ENCODE measurements at places on chromosomes 5 and 9.

- DNase-seq = no peak
These were observed 3.3 kb downstream of the CYFIP2 start for GRCh38 chr5:157269165-157269671.

DNA sequence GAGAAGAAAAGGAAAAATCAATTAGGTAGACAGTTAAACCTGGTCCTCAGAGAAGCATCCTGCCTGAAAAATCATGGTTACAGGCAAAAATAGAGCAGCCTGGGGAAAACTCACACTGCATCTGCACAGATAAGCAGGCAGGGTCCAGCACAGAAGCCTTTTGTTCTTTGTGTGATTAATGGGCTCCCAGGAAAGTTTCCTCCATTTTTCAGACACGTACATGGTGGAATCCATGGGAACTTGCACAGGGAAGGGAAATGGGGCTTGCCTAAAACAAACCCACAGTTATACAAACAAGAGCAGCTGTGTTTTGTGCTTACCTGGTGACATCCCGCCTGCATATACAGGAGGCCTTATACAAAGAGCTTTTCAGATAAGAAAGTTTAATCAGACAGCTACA lies 243.9 kb upstream of the ATP10B start:
- DNase-seq = no peak

DNA sequence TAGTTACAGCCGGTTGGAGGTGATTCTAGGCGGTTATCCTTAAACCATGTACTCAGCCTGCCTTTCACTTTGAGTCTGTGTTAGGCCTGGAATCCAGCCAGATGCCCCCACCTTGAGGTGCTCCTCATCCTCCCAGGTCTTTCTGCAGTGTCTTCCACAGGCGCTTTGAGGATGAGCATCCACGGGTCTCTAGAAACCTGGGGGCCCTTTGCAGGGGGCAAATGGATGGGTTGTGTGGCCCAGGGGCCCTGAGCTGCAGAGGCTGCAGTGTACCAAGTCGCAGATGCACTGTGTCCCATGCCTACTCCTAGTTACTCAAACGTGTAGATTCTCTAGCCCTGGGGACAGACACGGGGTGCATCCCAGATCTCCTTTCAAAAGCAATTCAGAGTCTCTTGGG lies 242.1 kb upstream of the IRX1 start:
- DNase-seq = no peak

DNA sequence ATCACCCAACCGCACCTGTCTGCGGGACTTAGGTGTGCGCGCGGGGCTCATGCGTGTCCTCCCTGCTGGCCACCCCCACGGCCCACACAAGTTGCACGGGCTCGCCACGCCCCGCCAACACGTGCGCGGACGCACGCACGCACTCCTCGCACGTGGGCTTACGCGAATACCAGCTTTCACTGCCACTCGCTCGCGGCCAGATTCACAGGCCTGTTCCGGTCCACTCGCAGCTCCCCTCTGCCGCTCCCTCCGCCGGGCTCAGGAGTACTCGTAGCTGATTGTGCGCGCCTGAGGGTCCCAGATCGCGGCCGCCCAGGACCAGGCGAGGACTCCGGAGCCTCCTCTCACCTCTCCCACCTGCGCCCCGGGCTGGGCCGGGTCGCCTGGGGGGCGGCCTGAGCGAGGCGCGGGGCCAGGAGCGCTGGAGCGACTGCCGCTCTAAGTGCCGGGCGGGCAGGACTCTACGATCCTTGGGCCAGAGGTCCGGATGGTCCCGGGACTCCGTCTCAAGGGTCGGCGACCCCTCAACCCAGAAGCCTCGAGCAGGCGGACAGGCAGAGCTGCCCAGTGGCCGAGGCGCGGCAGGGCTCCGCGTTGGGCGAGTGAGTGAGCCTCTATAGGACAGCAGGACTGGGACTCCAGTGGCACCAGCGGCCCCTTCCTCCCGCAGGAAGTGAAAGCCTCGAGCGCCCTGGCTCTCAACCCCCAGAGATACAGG lies 3.4 kb downstream of the PCDHGC5 start:
- peak; percentile 47 for DNase-seq

DNA sequence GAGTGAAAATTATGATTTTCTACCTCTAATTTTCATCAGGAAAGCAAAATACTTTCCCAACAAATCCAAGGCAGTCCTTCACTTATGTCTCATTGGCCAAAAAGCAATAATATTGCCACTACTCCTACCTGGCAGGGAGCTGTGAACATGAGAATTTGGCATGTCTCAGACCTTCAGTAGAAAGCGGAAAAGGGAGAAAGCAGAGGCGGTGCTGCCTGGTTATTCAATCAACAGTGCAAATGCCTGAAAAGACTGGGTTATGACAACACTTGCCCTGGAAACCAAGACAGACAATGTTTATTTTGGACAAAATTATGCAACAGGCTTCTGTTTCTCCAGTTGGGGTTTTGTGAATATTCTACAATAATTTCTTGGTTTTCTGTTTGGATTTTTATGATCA lies 194.4 kb downstream of the TAF11L14 start:
- no peak for DNase-seq

- DNase-seq = peak; percentile 55
These were observed 175.0 kb downstream of the AUH start for GRCh38 chr9:91186632-91187108.

GRCh38 chr5:151027961-151028479 lies 7.6 kb downstream of the GPX3 start:
- DNase-seq = no peak

GRCh38 chr9:6564360-6564759 lies 81.2 kb downstream of the GLDC start:
- DNase-seq = no peak
